Hepatocyte (in vitro differentiated cells): ENCODE measurements at places on chromosomes 1 and 21. TPM values are rescaled to one million over a fixed set of nuclear protein-coding genes. Genes with fewer than 3 reads are reported as not detected.
A peak's percentile ranks its signal among the peaks of the same experiment; 100 is the strongest.

Gene RNU1-4
- under 0.01 TPM in 2 replicates for total RNA-seq

Gene GFI1
- total RNA-seq = 0.10 and 0.24 TPM in 2 replicates

Gene GNAI3
- total RNA-seq = 10.9 and 11.5 TPM in 2 replicates

Gene VCAM1
- 82.8 and 85.3 TPM in 2 replicates for total RNA-seq

Gene VASH2
- total RNA-seq = 3.6 and 4.5 TPM in 2 replicates

Gene TLR5
- total RNA-seq = 0.88 and 1.9 TPM in 2 replicates

Gene CENPF
- 16.8 and 18.3 TPM in 2 replicates for total RNA-seq

Gene RBM11
- total RNA-seq = 1.4 and 6.1 TPM in 2 replicates

Gene PTGS2
- total RNA-seq = 19.1 and 21.9 TPM in 2 replicates

- H3K4me1 ChIP-seq = no peaks in the 10 kb centered on the region
- H3K36me3 ChIP-seq = no peaks in the 10 kb centered on the region
- H3K27ac ChIP-seq = peak overlapping the region; percentile 84
- H3K4me3 ChIP-seq = no peak overlapping the region
Observed at GRCh38 chr1:193355626-193356025, 169.2 kb upstream of the B3GALT2 start.

DNA sequence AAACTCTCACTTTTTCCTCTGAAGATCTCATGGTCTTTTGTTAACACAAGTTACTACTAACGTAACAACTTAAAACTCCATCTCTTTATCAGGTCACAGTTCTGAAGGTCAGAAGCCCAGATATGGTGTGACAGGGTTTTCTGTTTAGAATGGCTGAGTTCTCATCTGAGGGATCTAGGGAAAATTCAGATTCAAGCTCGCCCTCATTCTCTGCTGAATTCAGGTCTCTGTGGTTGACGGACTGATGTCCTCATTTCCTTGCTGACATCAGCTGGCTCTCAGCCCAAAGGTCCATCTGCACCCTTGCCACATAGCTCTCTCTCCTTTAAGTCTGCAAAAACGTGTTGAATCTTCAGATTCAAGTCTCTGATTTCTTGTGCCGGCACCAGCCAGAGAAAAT lies 6.1 kb upstream of the NTPCR start:
- H3K4me3 ChIP-seq = no peak overlapping the region
- H3K27me3 ChIP-seq = no peaks in the 10 kb centered on the region
- DNase-seq = no peak
- H3K27ac ChIP-seq = no peak overlapping the region
- H3K4me1 ChIP-seq = no peaks in the 10 kb centered on the region

DNA sequence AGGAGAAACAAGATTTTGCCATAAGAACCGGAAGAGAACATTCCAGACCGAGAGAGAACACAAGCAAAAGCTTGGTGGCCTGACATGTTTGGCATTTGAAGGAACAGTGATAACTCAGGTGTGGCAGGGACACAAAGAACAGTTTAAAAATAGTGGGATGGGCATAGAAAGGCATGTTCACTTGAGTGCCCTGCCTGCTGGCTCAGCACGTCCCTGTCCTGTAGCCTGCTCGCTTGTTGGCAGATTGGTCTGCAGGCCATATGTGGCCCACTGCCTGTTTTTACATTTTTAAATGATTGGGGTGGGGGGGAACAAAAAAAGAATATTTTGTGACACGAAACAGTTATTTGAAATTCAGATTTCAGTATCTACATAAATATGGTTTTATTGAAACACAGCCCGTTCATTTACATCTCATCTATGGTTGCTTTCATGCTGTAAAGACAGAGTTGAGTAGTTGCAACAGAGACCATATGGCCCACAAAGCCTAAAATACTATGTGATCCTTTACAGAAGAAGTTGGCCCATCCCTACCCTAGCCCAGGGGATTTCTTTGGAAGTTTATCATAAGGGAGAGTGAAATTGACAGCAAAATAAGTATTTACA lies 100.7 kb downstream of the RGL1 start:
- H3K36me3 ChIP-seq = no peaks in the 10 kb centered on the region
- H3K4me3 ChIP-seq = no peak overlapping the region
- H3K4me1 ChIP-seq = no peaks in the 10 kb centered on the region
- no peak for DNase-seq
- H3K27ac ChIP-seq = no peak overlapping the region

DNA sequence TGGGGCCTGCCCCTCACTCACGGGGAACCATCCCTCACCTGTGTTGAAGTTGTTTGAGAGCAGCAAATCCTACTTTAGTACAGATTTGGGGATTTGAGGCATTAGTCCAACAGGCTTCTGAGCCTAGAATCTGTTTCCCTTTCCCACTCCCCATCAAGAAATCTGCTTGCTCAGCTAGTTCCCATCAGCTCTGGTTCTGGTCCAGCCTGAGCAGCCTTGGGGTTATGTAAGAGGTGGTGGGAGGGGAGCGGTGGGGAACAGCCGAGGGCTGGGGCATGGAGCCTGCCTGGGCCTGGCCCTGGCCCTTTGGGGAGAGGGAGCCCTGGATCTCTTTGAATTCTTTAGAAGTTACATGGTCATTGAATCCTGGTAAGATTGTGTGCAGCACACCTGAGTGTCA lies 4.1 kb downstream of the GSTM5 start:
- no peaks in the 10 kb centered on the region for H3K27me3 ChIP-seq
- H3K4me3 ChIP-seq = no peak overlapping the region
- no peaks in the 10 kb centered on the region for H3K36me3 ChIP-seq
- no peak overlapping the region for H3K27ac ChIP-seq
- H3K4me1 ChIP-seq = peaks cover 3% of the 10 kb centered on the region

- H3K27ac ChIP-seq = no peak overlapping the region
- H3K4me1 ChIP-seq = no peaks in the 10 kb centered on the region
- peaks cover 2% of the 10 kb centered on the region for H3K27me3 ChIP-seq
- H3K4me3 ChIP-seq = no peak overlapping the region
Observed at GRCh38 chr1:228548788-228549187, 61.6 kb downstream of the RNF187 start.

- no peak overlapping the region for H3K27ac ChIP-seq
- no peaks in the 10 kb centered on the region for H3K36me3 ChIP-seq
- no peaks in the 10 kb centered on the region for H3K4me1 ChIP-seq
- no peak for DNase-seq
Observed at GRCh38 chr1:115265099-115265498, 73.0 kb downstream of the NGF start.

DNA sequence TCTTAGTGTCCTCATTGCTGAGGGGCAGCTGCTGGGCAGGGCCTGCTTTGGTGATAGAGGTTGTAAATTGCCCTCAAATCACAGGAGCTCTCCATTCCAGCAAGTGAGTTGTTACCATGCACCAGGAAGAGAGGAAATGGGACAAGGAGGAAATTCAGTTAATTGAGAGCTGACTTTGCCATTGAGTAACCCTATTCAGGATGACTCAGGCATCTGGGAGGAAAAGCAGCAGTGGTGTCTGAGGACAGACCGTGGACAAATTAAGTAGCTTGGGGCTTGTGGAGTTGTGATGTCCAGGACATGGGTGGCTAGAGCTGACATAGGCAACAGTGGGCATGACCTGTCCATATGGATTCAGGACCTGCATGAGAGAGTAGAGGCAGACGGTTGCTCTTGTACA lies 5.9 kb downstream of the ARHGEF10L start:
- no peak overlapping the region for H3K27ac ChIP-seq
- H3K27me3 ChIP-seq = no peaks in the 10 kb centered on the region
- peaks cover 8% of the 10 kb centered on the region for H3K4me1 ChIP-seq
- no peaks in the 10 kb centered on the region for H3K36me3 ChIP-seq
- no peak overlapping the region for H3K4me3 ChIP-seq

DNA sequence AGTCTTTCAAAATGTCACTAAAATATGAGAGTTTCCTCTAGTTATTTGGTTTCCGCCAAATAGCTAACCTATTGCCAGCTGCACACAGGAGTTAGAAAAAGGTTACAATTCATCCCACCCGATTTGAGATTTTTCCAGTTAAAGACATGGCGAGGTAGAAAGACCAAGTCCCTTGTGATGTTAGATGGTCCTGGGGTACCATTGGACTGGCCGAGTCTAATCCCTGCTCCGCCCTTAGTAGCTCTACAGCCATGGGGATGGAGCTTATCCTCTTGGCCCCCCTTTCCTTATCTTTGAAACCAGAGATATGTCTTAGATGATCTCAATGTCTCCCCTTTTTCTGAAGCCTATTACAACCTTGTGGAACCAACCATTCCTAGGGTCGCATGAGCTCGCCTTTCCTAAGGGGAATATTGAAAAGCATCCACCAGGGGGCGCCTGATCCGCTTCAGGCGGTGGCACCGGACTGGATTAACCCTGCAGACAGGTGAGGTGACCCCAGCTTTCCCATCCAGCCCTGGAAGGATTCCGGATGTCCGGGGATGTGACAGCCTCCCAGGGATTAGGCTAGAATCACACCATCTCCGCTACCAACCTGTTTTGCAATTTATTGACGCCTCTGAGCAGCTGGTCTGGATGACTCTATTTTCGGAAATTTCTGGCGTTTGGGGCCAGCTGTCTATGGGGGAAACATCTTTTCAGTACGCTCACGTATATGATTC lies 68.3 kb upstream of the SIM2 start:
- H3K27ac ChIP-seq = no peak overlapping the region
- H3K36me3 ChIP-seq = no peaks in the 10 kb centered on the region
- H3K27me3 ChIP-seq = peaks cover 10% of the 10 kb centered on the region

- no peak overlapping the region for H3K4me3 ChIP-seq
- no peaks in the 10 kb centered on the region for H3K36me3 ChIP-seq
- H3K4me1 ChIP-seq = peaks cover 58% of the 10 kb centered on the region
Observed at GRCh38 chr1:9321480-9321849, 28.8 kb downstream of the SPSB1 start.

GRCh38 chr1:93219443-93219842 lies 38.9 kb downstream of the CCDC18 start:
- H3K27me3 ChIP-seq = no peaks in the 10 kb centered on the region
- no peak overlapping the region for H3K27ac ChIP-seq
- no peaks in the 10 kb centered on the region for H3K4me1 ChIP-seq
- no peaks in the 10 kb centered on the region for H3K36me3 ChIP-seq
- no peak for DNase-seq

DNA sequence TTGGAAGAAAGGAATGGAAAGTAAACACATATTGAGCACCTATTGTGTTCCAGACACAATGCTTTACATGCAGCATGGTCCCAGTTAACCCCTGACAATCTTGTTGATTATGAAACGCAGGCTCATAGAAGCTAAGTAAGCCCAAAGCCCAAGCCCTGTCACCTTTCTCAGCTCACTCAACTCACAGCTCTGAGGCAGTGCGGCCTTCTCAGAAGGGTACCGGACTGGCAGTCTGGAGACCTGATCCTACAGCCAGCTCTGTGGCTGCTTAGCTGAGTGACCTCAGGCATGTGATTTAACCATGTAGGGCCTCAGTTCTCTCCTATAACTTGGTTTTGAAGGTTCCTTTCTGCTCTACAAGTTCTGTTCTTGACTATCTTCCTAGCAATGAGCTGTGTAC lies 464 bp upstream of the RNASEL start:
- no peaks in the 10 kb centered on the region for H3K36me3 ChIP-seq
- no peak for DNase-seq
- no peak overlapping the region for H3K4me3 ChIP-seq
- peak overlapping the region; percentile 97 for H3K27ac ChIP-seq
- H3K4me1 ChIP-seq = peaks cover 2% of the 10 kb centered on the region

GRCh38 chr1:192849011-192849410 lies 40.2 kb downstream of the RGS2 start:
- no peak for DNase-seq
- H3K4me3 ChIP-seq = no peak overlapping the region
- H3K27me3 ChIP-seq = no peaks in the 10 kb centered on the region
- no peaks in the 10 kb centered on the region for H3K36me3 ChIP-seq
- no peak overlapping the region for H3K27ac ChIP-seq

DNA sequence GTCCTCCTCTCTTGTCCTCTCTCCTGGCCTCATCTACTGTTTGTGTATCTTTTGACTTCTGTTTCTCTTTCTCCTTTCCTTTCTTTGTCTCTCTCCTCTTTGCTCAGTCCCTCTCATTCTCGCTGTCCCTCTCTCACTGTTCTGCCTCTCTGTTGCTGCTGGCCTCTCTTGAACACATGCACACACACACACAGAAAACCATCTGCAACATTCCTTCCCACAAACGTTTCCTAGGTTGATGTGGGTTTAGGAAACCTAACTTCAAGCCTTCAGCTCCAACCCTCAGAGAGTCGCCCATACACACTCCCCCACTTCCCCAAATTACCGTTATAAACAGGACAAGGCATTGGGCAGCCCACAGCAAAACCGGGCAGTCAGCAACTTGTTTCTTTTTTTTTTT lies 10.9 kb upstream of the SSBP3 start:
- no peaks in the 10 kb centered on the region for H3K36me3 ChIP-seq
- no peak overlapping the region for H3K4me3 ChIP-seq
- H3K27ac ChIP-seq = no peak overlapping the region

GRCh38 chr1:242467556-242468145 lies 56.8 kb downstream of the PLD5 start:
- no peaks in the 10 kb centered on the region for H3K27me3 ChIP-seq
- peak; percentile 80 for DNase-seq
- H3K4me1 ChIP-seq = no peaks in the 10 kb centered on the region
- H3K27ac ChIP-seq = no peak overlapping the region

DNA sequence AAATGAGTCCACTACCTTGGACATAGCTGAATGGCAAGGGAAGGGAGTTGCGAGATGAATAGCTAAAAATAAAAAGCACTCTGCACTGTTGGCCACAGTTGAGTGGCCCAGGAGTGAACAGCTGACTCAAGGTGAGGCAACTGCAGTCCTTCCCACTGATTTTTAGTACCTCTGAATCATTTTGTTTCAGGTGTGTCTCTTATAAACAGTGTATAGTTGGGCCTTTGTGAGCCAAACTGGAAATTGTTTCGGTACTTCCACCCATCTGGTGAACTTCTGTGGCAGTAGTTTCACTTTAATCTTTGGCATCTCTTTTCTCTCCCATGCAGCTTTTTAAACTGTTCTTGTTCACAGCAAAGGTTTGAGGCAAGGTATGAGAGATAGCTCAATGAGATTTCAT lies 122.7 kb downstream of the VAV3 start:
- no peaks in the 10 kb centered on the region for H3K36me3 ChIP-seq
- H3K4me1 ChIP-seq = no peaks in the 10 kb centered on the region
- no peak overlapping the region for H3K4me3 ChIP-seq
- no peaks in the 10 kb centered on the region for H3K27me3 ChIP-seq
- no peak overlapping the region for H3K27ac ChIP-seq

GRCh38 chr1:154611150-154611862 lies 3.3 kb upstream of the ADAR start:
- H3K4me1 ChIP-seq = peaks cover 18% of the 10 kb centered on the region
- no peaks in the 10 kb centered on the region for H3K36me3 ChIP-seq
- H3K27ac ChIP-seq = no peak overlapping the region
